GM04503 (cell line): ENCODE measurements at places on chromosomes 4 and X.
A peak's percentile ranks its signal among the peaks of the same experiment; 100 is the strongest.

DNA sequence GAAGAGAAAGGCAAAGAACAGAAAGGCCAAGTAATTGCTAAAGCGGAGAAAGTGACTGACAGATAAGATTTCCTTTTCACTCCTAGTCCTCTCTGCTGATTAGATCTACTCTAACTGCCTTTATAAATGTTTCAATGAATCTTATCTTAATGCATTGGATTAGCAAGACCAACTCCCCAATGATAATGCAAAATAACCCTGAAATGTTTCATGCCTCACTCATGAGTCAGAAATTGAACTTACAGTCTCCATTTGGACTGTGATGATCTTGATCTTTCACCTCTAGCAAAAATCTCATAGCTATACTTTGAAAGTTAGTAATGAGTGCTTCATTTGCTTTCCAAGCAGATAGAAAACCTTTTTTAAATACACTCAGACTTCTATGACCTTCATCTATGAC is 26.5 kb downstream of the SLC10A7 start:
- DNase-seq: no peak

DNA sequence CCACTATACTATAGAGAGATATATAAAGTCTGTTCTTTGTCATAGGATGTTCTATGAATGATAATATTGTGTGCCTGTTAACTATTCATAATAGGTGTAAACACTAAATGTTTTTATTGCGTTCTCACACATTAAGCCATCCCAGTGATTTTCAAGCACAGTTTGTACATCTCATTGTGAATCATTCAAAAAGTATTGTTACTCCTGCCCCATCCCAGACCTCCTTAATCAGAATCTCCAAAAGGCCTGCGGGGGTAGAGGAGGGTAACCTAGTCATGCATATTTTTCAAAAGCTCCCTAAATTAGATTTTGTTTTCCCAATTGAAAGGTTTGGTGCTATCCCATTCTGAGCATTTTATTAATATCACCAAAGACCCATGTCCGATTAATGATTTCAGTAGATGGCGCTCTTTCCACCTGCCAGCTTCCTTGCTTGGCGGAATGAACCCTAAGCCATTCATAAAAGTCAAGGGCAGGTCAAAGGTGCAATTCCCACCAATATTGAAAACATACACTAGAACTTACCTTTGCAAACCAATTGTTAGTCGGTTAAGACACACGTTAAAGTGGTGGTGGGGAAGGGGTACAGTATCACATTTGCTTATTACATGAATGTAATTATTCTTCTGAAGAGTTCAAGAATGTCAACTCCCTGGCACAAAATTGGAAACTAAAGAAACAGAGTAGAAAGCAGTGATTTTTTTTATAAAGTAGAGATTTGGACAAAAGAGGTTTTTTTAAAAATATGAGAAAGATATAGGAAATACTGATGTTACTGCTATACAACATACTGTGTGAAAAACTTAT is 5.8 kb upstream of the TET2 start:
- DNase-seq: no peak

DNA sequence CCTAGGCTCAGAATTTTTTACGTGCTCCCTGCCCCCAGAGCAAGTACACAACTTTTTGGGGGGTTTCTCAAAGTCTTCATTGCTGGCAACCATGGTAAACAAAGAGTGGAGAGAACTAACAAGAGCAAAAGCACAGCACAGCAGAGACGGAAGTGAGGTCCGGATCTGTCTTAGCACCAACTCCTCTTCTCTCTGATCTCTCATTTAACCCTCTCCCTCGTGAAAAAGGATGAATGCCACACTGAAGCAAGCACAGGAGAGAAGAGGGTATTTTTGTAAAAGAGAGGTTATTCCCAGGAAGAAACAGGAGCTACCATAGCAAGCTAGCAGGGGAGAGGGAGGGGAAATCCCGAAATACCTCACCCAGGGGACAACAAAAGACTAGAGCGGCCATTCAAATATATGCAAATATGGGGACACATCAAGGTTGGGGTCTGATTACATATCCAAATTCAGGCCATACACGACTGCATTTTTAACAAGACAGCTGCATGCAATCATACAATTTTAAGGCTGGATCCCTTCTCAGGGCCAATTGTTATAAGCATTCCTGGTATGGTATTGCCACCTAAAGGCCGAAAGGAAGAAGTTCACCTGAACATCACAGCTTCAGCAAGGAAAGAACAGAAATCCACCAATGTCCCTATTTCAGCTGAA is 46.6 kb downstream of the CD40LG start:
- DNase-seq: peak; percentile 4

DNA sequence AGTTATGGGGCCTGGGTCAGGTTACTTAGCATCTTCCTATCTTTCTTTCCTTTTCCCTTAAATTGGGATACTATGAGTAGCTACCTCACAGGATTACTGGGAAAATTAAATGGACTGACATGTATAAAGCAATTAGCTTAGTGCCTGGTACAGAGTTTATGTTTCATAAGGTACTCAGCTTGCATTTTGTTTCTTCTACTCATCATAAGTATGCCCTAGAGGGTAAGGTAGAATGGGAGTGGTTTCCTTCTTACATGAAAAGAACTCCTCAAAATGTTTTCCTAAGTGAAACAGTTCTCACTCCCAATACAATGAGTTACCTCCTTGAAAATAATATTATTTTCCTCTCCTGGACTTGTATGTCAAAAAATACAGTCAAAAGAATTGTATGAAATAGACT is 75.7 kb downstream of the NPFFR2 start:
- DNase-seq: no peak
